ENCODE measurements at places on chromosomes 7 and 10.

DNA sequence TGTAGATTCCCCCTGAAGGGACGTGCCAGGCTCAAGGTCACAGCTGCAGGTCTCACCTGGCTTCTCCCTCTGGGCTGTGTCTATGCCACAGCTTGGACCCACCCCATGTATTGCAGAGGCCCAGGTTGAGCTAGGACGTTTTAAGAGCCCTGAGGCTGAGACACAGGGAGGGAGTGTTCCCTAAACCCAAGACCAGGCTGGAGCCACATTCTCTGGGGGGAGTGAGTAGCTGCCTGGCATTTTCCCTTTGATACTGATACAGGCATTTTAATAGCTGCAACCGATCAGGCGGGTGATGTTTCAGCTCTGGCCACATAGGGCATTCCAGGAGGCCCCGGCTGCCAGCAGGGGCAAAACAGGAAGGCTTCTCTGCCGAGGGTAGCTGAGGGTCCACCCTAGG lies 13.4 kb downstream of the COL13A1 start:
- DNase-seq, result no peak

GRCh38 chr10:43181146-43181545 lies 42.9 kb downstream of the CSGALNACT2 start:
- DNase-seq, result no peak

DNA sequence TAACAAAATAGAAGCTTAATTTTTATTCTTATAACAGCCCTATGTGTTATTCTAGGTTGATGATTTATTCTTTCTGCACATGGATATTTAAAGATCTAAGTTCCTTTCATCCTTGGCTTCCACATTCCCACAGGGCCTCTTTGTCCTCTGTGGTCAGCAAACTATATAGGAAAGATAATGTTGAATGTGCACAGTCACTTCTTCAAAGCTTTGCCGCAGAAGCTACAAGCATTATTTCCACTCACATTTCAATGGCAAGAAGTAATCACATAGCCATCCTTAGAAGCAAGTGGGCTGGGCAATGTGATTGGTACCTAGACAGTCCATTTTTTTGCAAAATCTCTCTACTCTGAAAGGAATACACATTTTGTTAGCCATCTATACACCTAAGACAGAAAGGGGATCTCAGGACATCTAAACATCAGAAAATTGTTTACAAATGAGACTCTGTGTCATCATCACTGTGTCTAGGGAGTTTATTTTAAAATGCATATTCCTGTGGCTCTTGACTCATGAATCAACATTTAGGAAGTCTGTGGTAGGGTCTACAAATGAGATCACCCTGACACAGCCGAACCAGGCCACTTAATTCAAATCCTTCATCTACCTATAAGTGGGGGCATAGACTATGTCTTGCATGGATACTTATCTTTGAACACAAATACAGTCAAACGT lies 1060.5 kb downstream of the XPNPEP1 start:
- DNase-seq, result no peak

- no peak for DNase-seq
Measured at GRCh38 chr10:2933924-2934323, 133.4 kb upstream of the PFKP start.

All from H1 (cell line).